Fibroblast of skin of right quadriceps (primary cell): ENCODE measurements at places on chromosomes 2 and 18.

- peak; percentile 74 for DNase-seq
Measured at GRCh38 chr2:27182346-27182745, 29.5 kb upstream of the ATRAID start.

DNA sequence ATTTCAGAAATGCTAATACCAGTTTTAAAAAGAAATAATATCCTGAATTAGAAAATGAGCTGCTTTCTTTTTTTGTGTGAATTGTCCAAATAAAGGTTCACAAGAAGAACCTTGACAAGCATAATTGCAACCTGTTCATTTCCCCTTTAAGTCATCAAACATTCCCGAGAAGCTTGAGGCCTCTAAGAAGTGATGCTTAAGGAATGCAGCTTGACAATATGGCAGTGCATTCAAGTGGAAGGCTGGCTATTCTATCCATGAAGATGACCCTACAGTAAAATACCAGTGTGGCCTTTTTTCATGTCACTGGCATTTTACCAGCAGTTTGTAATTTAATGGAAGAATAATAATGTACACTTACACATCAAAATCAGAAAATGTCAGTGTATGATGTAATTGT, 216.7 kb downstream of the CTNNA2 start:
- DNase-seq, result no peak

GRCh38 chr18:71242981-71243380, 954.1 kb downstream of the SOCS6 start:
- DNase-seq, result no peak

GRCh38 chr2:100239486-100240210, 82.7 kb downstream of the LONRF2 start:
- DNase-seq, result no peak

- DNase-seq, result peak; percentile 67
Measured at GRCh38 chr18:58527285-58527951, 101.5 kb downstream of the ALPK2 start.

DNA sequence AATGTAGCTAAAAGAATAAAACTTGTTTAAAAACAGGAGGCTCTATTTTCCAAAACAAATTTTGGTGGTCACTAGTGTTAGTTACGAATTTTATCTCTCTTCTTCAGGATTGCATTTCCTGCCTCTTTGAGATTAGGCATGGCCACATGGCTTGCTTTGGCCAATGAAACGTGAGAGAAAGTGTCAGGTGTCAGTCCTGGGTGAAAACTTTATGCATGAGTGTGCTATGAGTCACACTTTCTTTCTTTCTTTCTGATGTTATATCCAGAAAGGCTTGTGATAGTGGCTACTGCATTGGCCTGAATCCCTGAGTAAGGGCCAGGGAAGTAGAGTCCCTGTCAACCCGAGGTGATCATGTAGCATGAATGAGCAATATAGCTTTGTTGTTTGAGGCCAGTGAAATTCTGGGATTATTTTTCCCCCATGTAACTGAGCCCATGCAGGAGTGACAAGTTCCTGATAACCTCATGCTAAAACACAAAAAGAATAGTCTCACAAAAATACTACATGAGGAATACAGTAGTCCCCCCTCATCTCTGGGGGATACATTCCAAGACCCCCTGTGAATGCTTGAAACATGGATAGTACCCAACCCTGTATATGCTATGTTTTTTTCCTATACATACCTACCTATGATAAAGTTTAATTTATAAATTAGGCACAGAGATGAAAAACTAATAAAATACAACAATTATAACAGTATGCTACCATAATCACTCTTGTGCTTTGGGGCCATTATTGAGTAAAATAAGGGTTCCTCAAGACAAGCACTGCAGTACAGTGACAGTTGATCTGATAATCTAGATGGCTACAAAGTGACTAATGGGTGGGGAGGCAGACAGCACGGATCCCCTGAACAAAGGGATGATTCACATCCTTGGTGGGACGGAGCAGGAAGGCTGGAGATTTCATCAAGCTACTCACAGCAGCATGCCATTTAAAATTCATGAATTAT, 109.5 kb downstream of the CDC42EP3 start:
- peak; percentile 92 for DNase-seq

GRCh38 chr2:181138816-181139215, 158.4 kb downstream of the UBE2E3 start:
- peak; percentile 8 for DNase-seq

- no peak for DNase-seq
Measured at GRCh38 chr2:45901468-45902032, 250.1 kb downstream of the PRKCE start.

DNA sequence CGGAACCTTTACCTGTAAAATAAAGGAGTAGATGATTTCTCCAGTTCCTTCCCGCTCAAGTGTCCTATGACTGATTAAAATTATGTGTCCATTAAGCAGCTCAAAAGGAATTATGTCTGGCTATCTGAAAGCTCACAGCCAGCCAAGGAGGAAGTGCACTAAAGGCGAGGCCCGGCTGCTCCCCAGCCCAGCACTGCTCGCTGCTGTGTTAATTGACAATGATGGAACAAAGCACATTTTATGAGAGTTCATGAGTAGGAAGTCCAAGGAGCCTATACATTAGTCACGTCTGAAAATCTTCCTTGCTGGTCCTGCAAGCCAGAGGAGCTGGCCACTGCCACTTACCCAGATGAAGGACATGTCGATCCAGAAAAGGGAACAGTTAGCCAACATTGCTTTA, 14.3 kb downstream of the TTC32 start:
- DNase-seq, result no peak

DNA sequence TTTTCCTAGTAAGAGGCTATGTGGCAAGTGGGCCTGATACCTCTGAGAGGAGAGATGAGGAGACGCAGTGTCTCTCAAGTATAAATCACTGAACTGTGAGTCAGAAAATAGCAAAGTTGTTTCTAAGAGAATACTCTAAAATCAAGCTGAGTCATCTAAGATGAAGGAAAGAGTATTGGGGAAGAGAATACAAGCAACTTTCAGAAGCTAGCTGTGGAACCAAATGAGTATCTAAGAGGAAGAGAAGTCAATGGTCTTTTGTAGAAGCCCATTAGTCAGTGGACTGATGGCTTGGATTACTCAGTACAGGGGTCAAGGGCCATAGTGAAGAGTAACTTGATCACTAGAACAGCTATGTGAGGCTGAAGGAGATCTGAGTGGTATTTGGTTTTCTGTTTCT, 2.7 kb upstream of the DCC start:
- DNase-seq, result peak; percentile 75

GRCh38 chr2:224628416-224628815, 43.3 kb upstream of the CUL3 start:
- DNase-seq, result no peak

- DNase-seq, result no peak
Measured at GRCh38 chr2:28593160-28593755, 97.4 kb downstream of the PLB1 start.

- peak; percentile 87 for DNase-seq
Measured at GRCh38 chr2:235263205-235264120, 230.4 kb upstream of the AGAP1 start.

DNA sequence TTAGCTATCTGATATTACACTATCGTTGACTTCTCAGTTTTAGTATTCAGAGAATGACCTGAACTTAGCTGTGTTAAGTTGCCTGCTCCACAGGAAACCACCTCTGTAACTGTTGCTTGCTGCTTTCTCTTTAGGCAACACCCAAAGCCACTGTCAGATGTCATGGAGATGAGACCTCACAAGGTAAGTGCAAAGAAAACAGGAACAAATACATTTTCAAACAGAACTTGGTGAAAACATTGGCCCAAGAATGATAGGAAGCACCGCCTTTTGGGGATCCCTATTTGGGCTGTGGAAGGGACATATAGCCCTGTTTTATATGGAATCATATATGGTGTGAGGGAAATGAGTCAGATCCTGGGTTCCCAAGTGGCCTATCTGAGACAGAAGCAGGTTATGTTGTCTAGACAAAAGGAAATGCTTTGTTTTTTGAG, 143.4 kb downstream of the UBE2E3 start:
- DNase-seq, result peak; percentile 43

- no peak for DNase-seq
Measured at GRCh38 chr2:240759459-240759858, 60.6 kb downstream of the KIF1A start.

DNA sequence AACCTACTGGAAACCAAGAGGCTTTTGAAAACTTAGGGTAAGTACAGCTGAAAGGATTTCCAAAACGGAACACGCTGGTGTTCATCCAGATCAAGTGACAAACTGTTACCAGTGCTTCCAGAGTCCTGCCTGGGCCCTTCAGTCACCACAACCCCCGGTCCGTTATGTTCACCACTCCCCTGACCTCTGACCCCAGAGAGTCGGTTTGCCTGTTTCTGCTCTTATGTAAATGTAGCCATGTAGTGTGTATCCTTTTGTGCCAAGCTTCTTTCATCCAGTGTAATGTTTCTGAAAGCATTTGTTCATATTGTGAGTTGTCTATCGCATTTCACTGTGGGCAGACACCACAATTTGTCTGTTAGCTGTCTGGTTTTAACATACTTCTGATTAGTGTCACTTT, 217.5 kb downstream of the NCK2 start:
- DNase-seq, result no peak

DNA sequence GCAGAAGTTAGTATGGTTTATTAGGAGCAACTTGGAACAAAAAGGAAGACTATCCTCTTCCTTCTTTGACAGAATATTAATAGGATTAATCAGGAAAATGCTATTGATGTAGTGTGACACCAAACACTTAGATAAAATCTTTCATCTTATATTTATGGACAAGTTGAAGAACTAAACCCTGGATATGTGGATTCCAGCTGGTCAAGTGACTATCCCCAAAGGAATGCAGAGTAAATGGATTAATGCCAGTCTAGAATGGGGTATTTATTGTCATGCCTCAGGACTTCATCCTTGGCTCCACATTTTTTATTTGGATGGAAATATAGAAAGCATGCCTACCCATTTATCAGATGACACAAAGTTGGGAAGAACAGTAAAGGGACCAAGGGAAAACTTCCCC, 124.0 kb upstream of the TTC39C start:
- DNase-seq, result peak; percentile 66
